ENCODE measurements at places on chromosomes 1 and 21.
A peak's percentile ranks its signal among the peaks of the same experiment; 100 is the strongest.

DNA sequence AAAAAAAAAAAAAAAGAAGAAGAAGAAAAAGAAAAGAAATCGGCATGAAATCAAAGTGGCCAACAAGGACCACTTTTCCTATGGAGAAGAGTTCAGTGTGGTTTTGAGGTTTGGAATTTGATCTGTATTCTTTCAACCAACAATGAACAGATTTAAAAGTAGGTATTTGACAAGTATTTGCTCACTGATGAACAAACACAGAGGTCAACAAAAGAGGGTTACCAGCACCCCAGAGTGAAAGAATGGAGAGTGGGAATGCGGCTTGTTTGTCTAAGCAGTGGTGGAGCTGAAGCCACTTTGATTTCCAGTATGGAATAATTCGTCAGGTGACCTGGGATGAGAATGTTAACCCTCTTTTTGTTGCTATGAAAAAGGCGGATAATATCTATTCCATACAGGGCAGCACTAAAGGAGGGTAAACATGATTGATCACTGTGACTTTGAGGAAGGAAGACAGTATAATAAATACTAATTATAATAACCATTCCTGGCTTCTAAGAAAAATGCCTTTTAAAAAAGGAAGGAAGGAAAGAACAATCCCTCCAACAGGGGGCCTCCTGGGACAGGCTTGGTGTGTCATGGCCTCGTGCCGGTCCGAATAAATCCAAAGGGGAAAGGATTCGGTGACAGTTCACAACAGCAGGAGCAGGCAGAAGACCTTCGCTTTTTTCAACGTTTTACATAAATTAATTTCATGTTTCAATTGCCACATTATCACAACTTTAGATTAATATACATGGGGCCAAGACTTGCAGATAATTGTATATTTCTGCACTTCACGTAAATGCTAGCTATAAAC, 37.2 kb upstream of the SIM2 start:
- DNase-seq: peak; percentile 6

- no peak for DNase-seq
Measured at GRCh38 chr1:20124456-20125057, 5.2 kb upstream of the PLA2G2D start.

- no peak for DNase-seq
Measured at GRCh38 chr1:172909606-172910326, 141.0 kb downstream of the TNFSF18 start.

- DNase-seq: peak; percentile 61
Measured at GRCh38 chr21:37060296-37060695, 12.6 kb downstream of the PIGP start.

DNA sequence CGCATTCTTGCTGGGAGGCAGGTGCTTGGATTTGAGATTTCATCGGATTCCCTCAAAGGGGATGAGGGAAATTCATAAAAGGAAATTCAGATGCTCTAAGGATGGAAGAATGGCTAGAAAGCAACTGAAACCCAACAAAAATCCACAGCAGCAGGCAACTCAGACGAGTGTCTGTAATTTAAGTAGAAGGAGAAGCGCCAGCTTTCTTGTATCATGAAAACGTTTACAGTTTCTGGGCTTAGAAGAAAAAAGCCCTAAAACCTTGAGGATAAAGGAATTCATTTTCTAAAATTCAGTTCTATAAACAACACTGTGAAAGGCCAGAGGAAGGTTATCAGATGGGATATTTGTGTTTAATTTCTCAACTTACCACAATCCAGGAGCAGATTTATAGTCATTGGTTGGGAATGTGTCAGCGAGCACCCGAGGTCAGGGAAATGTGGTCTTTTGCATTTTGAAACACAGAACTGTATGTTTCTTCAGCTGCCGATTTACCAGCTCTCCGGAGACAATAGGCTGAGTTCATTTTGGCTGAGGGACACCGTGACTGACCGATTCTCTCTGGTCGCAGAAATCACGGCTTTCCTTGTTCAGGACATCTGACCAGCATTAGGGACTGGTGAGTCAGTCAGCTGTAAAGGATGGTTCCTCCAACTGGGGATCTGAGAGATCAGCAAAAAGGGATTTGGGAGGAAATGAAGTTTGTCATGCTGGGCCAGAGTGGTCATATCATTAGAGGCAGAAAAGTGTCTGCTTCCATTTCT, 111.6 kb upstream of the ERRFI1 start:
- no peak for DNase-seq

- no peak for DNase-seq
Measured at GRCh38 chr1:76503736-76504135, 363.5 kb upstream of the ST6GALNAC5 start.

GRCh38 chr1:236141447-236142252, 689 bp upstream of the GPR137B start:
- DNase-seq: peak; percentile 18

GRCh38 chr1:2583871-2584351, 2.7 kb upstream of the PRXL2B start:
- DNase-seq: no peak

DNA sequence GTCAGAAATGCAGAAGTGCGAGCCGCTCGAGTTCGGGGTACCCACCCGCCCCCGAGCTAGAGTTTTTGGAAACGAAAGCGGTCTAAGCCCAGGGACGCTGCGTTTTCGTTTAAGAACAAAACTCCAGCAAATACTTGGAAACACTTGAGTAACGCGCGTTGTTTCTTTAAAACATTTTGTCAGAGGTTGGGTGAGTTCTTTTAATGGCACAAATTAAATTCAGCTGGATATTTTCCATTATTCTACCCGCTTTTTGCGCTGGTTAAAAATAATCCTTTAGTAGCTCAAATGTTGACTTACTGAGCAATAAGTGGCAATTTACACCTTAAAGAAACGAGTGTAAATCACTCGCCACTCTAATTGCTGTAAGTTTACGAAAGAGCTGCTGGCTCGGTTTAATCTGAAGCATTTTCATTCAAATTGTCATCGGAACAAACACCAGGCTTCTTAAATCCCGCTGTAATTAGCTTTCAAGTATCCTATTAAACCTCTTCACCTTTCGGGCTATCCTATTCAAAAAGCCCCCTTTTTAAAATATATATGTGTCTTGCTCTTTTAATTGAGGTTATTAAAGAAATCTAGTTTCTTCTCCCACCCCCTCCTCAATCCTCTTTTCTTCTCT, 1.5 kb downstream of the LHX8 start:
- no peak for DNase-seq

- no peak for DNase-seq
Measured at GRCh38 chr1:23742670-23743286, 493 bp upstream of the ELOA start.

GRCh38 chr1:246769306-246769705, 45.1 kb downstream of the SCCPDH start:
- no peak for DNase-seq

- DNase-seq: no peak
Measured at GRCh38 chr1:209927466-209927865, 10.6 kb upstream of the SYT14 start.
